CD4-positive, alpha-beta T cell treated with Interleukin-17A for 4 hours (primary cell): ENCODE measurements at places on chromosomes 12 and 14.

- DNase-seq = no peak
Measured at GRCh38 chr14:50023671-50024490, 92.5 kb downstream of the VCPKMT start.

DNA sequence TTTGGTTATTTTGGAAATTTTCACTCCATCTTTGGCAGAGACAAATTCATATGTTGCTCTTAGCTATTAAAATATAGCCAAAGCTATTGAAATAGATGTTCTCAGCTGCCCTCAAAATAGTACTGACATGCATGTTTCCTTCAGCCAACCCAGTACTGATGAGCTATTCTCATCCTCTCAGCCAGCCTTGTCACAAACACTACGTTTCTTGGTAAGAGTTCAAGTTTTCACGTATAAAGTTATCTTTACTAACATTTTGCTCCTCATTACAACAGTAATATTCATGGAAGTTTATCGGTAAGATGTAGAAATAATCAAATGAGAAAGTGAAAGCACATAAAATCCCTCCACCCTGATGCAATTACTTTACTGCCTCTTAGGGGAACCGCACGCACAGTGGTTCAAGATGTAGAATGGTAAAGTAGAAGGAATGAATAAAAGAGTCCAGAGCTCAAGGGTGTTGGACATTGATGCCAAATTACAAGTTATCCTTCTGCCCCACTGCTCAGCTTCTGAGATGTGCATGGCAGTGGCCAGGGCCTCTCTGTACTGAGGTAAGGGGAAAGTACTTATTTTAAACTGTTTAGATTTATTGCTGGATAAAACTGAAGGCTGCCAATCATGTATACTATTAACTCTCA, 20.7 kb downstream of the GCH1 start:
- peak; percentile 21 for DNase-seq

- no peak for DNase-seq
Measured at GRCh38 chr12:112327209-112327938, 54.9 kb downstream of the HECTD4 start.

DNA sequence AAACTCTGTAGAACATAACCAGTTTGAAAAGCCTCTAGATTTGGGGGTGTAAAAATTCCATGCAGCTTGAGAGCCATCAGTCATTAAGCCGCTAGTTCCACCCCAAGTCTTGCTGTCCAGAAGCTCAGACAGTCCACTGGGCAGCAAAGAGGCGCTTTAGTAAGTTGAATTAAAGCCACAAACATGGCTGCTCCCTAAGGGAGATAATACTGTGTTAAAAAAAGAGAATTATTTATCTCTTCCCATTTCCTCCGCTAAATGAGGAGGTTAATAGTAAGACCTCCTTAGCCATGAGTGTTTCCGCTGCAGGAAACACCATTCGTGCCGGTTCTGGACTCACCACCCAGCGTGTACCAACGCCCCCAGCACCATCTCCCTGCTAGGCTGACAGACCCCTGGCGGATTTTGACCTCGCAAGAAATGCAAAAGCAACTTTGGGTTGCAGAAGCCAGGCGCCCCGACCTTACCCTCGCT, 536 bp downstream of the TM7SF3 start:
- peak; percentile 53 for DNase-seq

DNA sequence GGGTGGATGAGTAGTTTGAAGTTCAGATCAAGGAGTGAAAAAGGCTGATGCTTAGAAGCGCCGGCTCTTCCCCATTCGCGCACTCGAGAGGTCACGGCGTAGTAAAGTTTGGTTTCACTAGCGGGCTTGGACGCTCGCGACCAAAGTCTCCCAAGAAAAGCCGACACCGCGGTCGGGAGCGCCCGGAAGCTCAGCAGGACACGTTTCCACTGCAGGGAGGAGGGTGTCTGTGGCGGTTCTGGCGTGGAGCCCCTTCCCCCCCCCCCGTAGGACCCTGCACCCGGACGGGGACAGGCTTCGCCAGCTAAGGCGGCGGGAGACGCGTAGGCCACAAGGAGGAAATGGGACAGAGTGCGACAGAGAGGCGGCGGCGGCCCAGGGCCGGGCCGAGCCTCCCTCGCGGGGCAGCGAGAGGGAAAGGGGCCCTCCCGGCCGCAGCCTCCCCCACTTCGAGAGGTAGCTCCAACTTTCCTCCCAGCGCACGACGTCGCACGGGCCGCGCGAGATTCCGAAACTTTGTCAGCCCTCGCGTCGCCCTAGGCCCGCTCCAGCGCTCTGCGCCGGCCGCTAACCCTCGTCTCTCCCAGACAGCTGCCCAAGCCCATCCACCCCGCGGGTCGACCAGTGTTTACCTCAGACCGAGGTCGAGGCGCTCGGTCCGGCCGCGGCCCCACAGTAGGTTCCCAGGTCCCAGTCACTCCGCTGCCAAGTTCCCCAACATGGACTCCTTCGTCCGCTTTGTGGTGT, 480 bp downstream of the SCAF11 start:
- DNase-seq = peak; percentile 68

DNA sequence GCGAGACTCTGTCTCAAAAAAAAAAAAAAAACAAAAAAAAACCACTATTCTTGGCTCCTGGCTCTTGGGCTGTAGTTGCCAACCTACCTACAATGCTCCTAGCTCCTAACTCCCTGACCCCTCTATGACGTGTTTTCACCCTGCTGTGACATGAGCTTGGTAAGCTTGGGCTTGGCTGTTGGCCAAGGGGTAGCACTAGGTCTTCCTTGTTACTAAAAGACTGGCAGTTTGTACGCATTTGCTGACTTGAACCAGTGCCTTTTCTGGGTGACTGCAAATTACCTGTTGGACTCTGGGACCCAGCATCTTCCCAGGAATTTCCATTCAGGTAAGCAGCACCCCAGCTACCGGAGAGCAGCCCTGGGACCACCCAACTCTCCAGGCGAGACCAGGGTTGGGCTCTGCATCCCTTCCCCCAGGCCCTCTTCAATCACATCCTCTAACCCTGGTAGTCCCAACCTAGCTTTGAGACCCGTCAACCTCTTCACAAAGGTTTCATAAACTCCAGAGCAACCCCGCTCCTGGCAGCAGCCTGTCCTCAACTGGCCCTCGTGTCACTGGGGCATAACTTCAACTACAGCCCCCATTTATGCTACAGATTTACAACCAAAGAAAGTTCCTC, 8.3 kb downstream of the CDK2AP1 start:
- no peak for DNase-seq

- no peak for DNase-seq
Measured at GRCh38 chr12:121062391-121063045, 23.5 kb upstream of the OASL start.

DNA sequence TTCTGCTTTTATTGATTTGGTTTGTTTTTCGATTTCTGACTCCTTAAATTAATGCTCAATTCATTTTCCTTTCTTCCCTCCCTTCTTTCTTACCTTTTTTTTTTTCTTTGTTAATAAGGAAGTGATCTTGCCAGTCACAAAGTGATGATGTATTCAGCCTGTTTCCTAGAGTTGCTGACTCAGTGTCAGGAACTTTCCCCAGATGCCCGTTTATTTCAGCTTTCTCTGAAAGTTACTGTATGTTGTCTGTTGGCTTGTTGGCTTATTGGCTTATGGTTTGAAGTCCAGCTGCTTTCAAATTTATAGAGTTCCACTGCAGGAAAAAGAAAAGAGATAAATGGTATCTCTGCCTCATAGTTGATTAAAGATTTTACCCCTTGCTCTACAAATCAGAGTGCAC, 12.4 kb upstream of the SLC6A15 start:
- DNase-seq = no peak

DNA sequence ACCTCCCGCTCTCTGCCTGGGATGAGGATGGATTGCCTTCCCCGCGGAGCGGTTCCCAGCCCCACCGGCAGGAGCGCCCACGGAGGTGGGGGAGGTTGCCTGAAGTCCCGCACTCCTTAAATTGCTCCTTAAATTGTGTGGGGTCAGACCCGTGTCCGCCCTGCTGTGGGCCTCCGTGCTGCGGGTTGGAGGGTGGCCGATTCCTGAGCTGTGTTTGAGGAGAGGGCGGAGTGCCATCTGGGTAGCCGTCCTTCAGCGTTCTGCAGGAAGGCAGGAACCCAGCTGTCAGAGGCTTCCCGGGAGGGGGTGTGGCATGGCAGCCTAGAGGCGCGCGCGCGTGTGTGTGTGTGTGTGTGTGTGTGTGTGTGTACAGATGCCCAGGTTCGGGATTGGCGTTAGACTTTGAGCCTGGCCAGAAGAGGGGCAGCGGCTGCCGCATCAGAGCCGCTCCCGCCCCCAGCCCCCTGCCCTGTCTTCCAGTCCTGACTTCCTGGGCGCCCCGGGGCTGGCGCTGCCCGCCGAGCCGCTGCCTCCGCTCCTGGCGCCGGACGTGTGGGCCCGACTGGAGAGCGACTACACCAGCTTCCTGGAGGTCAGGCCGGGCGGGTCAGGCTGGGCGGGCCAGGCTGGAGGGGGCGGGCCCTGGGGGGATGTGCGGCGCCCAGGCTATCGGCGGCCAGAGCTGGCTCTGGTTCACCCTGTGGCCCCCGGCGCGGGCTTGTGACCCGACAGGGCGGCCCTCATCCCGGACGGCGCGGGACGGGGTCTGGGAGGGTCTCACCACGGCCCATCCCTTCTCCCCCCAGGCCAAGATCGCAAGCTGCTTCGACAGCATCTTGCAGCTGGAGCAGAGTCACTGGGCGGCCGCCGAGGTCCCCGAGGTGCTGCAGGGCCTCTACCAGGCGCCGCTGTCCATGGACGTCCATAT, 9.2 kb downstream of the EXOC3L4 start:
- DNase-seq = no peak

- no peak for DNase-seq
Measured at GRCh38 chr12:74551291-74551690, 13.7 kb downstream of the ATXN7L3B start.

- DNase-seq = no peak
Measured at GRCh38 chr12:100717733-100718067, 76.9 kb upstream of the ANO4 start.
